ENCODE measurements at places on chromosomes 7 and 10.

GRCh38 chr7:44975331-44976039 lies 3.3 kb downstream of the MYO1G start:
- DNase-seq: no peak

DNA sequence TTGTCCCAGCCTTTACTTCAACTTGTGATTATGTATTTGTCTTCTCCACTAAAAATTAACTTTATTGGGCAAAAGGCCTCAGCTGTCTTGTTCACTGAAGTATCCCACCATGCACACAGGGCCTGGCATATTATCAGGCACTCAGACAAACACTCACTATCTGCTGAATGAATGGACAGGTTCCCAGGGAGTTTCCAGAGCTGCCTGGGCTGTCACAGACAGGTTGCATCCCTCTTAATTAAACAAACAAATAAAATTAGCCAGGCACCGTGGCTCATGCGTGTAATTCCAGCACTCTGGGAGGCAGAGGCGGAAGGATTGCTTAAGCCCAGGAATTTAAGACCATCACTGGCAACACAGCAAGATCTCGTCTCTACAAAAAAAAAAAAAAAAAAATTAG lies 1.5 kb upstream of the TSPAN14 start:
- DNase-seq: no peak

DNA sequence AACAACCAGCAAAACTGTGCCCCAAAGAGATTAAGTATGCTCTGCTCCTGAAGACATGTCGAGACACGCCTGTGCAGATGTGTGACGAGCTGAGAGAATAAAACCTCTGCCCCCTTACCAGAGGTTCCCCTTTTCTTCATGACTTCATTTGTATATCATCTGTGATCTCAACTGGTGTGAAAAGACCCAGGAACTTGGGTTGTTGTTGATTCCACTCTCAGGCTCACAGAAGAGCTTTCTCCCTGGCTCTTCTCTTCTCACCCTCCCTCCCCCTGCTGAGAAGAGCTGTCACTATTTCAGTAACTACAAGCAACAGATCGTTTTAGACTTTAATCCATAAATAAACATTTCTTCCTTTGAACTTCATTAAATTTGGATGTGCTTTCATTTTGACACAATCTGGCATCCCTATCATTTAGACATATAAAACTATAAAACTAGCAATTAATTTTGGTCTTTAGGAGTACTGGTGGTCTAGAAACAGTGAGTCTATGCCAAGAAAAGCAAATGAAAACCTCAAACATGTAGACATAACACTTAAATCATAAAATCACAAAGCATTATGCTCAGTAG lies 179.3 kb upstream of the FZD8 start:
- DNase-seq: no peak

DNA sequence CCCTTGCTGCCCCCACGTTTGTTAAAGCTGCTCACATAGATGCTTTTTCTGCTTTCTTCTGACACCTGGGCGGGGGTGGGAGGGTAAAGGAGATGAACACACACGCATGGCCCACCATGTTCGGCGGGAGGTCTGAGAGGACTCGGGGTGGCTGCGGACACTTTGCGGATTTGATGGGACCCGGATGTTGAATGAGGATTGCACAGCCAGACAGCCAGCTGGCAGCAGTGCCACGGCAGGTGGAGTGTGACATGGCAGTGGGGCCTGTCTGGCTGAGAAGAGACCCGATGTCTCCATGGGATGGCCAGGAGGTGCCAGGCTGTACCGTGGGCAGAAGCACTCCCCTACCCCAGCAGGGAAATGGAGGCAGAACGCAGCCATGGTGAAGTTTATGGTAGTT lies 31.2 kb downstream of the PPP2R2D start:
- no peak for DNase-seq

DNA sequence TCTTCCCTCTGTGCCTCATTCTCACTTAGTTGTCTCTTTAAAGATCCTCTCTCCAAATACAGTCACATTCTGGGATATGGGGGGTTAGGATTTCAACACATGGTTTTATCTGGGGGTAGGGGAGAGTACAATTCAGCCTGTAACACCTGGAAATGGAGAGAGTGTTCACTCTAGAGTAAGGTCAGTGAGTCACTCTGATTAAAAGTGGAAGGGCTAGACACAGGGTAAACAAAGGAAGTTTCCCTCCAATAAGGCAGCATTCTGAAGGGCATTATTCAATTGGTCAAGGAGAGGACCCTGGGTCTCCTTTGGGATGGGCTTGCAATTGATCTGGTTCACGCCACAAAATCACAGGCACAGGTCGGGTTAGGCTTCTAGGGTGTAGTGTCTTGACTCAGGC lies 232.8 kb upstream of the NPSR1 start:
- no peak for DNase-seq

DNA sequence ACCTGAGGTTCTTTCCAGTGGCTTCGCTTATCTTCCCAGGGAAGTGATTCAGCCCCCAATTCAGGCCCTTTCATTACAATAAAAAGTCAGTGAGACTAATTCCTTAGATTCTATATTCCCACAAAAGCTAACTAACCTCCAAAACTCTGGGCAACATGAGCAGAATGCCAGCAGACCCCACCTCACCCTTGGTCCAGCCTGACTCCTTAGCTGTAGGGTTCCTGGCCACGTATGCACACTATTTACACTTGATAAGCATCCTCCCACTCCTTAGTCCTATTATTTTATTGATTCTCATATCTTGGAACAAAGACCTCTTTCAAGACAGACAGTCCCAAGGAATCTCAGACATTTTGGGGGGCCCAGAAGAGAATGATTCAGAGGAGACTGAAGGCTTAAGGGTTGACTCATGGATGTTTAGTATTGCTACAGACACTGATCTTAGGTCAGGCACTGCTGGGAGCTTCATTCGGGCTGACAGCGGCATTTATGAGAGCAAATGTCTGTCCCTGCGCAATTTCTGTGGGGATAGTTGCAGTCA lies 162.6 kb upstream of the GDF10 start:
- no peak for DNase-seq

DNA sequence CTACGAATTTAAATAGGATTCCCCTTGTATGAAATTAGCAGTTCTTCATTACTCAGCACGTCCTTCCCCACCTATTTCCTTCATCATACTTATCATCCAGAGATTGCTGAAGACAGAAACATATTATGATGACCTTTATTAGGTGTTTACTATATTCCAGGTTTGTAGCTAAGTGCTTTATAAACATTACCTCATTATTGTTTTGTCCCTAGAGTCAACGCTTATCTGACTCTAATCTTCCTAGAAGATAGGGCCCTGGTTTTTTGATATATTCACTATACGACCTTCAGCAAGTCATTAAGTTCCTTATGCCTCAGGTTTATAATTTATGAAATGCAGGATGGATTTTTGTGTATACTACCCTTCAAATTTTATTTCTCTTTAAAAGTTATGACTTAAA lies 36.8 kb upstream of the NRP1 start:
- DNase-seq: no peak

DNA sequence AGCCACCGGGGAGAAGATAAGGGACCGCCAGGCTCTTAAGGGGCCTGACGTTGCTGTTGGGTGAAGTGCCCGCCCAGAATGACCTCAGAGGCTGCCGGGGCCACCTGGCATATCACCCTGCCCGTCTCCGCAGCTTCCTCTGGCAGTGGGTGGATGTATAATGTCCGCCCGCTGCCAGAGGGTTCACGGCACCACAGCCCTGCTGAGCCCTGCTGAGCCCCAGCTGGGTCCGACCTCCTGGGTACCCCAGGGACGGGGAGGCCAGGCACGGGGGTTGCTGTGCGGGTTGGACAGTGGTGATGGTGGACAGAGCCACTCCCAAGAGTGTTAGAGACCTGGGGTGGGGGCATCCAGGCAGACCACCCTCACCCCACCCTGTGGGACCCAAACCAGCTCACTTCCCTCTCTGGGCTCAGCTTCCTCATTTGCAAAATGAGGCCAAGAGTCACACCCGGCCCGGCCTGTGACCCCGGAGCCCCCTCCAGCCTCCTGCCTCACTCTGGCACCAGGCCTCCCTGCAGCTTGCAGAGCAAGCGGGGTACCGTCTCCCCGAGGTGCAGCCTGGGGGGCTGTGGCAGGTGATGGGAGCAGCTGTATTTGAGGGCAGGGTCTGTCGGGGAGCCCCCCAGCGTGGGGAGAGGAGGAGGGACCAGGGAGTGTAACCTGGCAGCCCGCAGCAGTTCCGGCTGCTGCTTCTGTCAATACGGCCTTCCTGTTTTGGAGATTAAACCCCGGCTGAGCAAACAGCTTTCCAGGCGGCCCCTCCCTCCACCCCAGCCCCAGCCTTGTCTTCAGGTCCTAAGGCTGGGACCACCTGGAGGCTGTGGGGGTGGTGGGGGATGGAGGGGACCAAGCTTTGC lies 8.4 kb upstream of the LFNG start:
- DNase-seq: no peak

DNA sequence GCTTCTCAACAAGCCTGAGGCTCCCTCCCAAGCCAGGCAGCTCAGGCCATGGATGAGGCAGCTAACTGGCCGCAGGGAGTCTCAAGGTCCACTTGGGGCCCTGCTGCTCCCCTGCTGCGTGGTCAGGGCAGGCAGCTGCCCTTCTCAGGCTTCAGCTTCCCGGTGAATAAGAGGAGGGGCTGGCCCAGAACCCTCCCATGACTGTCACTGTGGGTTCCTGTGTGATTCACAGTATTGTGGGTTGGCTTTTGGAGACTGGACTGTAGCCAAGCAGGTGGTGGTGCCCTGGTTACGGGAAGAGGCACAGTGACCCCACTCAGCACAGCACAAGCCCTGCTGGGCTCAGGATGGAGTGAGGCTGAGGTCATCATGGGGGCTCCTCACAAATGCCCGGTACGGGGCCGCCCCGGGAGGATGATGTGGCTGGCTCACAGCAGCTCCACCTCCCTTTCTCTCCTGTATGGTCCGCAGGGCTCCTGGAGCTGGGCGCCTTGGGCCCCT lies 189.8 kb downstream of the HECW1 start:
- DNase-seq: peak; percentile 35

DNA sequence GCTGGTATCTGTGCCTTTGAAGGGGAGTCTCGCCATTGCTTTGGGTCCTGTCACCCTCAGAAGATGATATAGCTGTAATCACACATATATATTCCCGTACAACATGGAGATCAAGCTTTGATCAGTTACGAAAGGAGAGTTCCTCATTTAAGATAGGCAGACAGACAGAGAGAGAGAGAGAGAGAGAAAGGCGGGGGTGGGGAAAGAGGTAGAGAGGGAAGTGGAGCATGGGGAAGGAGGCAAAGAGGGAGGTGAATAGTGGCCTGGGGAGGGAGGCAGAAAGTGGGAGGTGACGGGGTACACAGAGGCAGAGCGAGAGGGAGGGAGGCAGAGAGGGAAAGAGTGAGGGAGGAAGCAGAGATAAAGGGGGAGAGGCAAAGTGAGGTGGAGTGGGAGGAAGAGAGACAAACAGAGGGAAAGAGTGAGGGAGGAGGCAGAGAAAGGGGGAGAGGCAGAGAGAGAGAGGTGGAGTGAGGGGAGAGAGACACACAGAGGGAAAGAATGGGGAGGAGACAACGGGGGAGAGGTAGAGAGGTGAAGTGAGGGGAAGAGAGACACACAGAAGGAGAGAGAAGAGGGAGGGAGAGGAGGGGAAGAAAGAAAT lies 44.6 kb upstream of the C1QL3 start:
- no peak for DNase-seq

GRCh38 chr7:15130666-15131541 lies 228.4 kb upstream of the DGKB start:
- DNase-seq: no peak

DNA sequence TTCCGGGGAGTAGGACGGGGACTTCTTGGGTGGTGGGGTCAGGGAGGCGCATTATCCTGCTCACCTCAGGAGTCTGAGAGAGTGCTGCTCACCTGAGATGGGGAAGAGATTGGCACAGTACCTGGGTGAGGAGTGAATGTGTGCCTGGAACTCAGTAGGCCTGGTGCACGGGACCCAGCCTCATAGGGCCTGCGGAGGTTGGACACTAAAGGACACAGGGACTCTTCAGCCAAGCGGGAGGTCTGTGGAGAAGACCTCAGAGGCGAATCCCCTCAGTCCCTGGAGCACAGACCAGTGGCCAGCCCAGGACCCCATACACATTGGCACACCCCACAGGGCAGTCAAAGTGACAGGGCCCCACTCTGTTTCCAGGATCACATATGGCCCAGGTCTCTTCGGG lies 73.2 kb downstream of the OAT start:
- no peak for DNase-seq

GRCh38 chr10:125035136-125035535 lies 93.2 kb downstream of the ZRANB1 start:
- DNase-seq: no peak

DNA sequence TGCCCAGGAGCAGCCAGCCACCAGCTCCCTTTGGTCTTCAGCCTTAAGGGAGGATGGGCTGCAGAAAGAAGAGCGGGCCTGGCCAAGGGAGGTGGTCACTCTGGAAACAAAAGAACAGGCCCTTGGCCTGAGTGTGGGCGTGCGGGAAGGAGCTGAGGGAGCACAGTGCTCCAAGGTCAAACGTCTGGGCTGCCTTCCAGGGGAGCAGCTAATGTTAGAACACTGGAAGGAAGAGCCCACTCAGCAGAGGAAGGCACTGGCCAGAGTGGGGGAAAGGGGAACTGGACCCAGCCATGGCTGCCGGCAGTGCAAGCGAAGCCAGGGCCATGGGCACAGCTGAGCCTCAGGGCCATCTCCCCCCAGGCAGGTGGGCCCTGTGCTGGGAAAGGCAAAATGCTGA lies 42.7 kb downstream of the FAM53B start:
- DNase-seq: no peak

- no peak for DNase-seq
Measured at GRCh38 chr7:88169717-88170320, 50.0 kb downstream of the SRI start.

GRCh38 chr10:124266468-124267230 lies 152.1 kb downstream of the OAT start:
- no peak for DNase-seq

DNA sequence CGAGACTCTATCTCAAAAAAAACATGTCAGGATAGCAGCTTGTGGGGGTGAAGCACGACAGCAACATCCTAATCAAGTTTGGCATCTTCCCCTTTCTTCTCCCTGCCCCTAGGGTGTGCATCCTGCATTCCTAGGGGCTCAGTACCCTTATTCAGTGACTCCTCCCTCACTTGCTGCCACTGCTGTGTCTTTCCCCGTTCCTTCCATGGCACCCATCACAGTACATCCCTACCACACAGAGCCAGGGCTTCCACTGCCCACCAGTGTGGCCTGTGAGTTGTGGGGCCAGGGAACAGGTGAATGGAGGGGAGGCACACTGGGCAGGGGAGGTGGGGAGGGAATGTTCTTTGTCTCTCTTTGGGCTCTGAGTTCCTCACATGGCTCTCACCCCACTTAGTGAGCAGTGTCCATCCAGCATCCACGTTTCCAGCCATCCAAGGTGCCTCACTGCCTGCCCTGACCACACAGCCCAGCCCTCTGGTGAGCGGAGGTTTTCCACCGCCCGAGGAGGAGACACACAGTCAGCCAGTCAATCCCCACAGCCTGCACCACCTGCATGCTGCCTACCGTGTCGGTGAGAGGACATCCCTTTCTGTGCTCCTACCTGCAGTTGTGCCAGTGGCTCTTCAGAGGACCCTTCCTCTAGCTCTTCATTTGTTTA lies 11.4 kb downstream of the NDST2 start:
- DNase-seq: no peak

DNA sequence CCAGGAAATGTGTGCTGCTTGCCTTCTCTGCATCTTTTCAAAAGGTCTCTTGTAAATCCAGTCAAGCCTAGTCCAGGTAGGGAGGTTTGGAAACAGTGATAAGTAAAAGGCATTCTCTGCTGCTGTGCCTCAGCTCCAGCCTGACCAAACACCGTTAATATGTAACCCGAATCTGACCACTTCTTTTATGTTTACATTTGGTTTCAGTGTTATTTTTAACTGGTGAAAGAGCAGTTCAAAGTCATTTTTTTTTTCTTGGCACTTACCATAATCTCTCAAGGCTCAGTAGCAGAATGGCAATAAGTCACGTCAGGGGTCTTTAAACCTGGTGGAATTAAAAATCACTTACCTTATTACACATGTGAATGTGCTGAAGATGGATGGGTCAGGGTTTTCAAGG lies 216.8 kb downstream of the PTEN start:
- DNase-seq: no peak

All from iPS-NIHi11 (cell line).